CD8-positive, alpha-beta T cell (primary cell): ENCODE measurements at places on chromosomes 2 and 18. TPM values are rescaled to one million over a fixed set of nuclear protein-coding genes. Genes with fewer than 3 reads are reported as not detected.

- no peak for DNase-seq
Measured at GRCh38 chr2:95525294-95526035, 40.9 kb upstream of the TRIM43B start.

- no peak for DNase-seq
Measured at GRCh38 chr2:106566050-106566449, 78.9 kb downstream of the CD8B2 start.

GRCh38 chr2:198711484-198711883 is 746.3 kb downstream of the SATB2 start:
- no peak for DNase-seq

DNA sequence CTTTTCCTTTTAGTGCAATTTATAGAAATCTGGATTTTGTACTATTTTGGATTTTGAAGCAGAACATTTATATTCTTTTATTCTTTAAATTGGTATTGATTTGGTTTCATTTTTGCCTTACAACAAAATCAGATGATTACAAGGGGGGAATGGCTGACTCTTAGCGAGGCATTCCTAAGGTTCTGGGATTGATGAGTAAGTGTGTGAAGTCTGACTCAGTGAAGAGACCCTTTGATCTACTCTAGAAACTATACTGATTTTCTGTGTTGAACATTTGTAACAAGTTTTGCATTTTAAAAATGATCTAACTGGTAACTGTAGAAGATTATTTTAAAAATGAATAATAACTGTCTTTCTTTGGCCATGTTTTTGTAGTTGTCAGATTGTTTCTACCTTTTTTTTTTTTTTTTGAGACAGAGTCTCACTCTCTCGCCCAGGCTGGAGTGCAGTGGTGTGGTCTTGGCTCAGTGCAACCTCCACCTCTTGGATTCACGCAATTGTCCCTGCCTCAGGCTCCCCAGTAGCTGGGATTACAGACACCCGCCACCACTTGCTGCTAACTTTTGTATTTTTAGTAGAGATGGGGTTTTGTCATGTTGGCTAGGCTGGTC is 48.7 kb downstream of the TTC39C start:
- DNase-seq: no peak

Gene TMEM87B
- total RNA-seq: 5.4 TPM
